ENCODE measurements at places on chromosomes 6 and 20.

- DNase-seq, result no peak
These were observed 87.5 kb downstream of the PREX1 start for GRCh38 chr20:48740292-48740649.

DNA sequence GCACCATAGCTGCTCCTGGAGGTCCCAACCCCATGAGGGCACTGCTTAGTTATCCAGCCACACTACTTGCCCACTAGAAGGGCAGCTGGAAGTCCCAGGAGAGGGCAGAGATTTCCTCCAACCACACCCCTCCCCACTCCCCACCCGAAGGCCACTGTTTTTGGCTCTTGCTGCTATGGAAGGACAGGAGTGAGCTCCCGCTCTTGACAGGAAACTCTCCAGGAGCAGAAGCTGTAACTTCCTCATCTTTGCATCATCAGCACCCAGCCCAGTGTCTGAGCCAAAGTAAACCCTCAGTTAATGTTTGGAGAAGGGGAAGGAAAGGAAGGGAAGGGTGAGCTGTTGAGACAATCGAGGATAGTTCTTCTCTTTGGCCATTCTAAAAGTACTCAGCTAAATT is 120.7 kb downstream of the MTFR2 start:
- DNase-seq, result no peak

- no peak for DNase-seq
These were observed 87.0 kb upstream of the CEP162 start for GRCh38 chr6:84314377-84314898.

GRCh38 chr20:22106308-22106938 is 401.0 kb downstream of the PAX1 start:
- DNase-seq, result no peak

DNA sequence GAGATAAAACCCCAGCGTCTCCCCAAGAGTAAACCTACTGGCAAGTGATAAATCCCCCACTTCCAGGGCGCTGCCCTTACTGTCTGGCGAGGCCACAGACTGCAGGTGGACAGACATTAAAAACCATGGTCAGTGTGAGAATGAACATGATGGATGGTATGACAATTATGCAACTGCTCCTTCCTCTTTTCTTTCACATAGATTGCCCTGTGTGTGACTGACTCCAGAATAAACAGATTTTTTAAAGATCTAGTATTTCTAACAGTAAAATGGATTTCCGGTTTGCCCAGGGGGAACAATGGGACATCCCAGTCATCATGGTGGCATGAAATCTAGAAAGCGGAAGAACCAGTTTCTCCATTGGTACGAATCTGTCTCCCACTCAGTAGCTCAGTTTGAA is 153.7 kb downstream of the FOXC1 start:
- no peak for DNase-seq

DNA sequence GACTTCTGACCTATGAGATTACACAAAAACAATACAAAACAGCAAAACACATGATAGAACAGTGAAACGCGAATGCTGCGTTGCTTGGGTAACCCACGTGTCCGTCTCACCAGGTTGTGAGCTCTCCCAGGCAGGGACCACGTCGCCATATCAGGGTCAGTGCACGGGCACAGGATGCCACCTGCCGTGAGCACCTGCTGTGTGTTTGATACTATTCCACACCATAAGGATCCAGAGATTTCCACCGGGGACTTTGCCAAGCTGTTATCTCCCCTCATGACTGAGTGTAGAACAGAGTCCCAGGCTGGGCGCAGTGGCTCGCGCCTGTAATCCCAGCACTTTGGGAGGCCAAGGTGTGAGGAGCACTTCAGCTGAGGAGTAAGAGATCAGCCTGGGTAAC is 288.0 kb downstream of the BMP7 start:
- DNase-seq, result no peak

DNA sequence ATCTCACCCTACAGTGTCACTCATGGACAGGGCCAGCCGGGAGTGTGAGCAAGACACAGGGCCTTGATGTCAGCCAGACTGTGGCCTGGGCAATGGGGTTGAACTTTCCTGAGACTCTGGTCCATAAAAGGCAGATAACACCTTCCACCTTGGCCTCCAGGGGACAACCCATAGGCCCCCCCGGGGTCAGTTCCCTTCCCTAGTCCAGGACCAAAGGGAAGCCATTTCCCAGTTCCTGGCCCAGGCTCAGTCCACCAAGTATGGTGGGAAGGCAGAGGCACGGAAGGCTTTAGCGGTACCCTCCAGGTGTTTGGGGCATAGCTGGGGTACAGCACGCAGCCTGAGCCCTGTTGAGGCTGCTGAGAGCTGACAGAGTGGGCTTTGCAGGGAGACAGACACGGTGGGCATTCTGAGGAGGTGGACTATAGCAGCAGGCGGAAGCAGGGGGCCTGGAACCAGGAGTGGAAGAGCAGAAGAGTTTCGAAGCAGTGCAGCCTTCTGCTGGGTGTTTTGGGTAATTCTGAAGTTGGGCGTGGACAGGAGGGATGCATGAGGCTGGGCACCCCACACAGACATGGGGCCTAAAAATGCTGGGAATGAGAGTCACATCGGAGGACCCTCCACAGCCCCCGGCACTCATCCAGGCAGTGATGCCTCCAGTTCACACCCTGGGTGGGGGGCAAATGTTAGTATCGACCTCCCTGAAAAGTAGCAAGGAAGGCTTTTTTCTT is 43.9 kb upstream of the CD93 start:
- DNase-seq, result no peak

- DNase-seq, result no peak
These were observed 596 bp downstream of the GATA5 start for GRCh38 chr20:62475027-62475771.

Measured in CD4-positive, alpha-beta T cell (primary cell).